ENCODE measurements at places on chromosomes 12 and 14. TPM values are rescaled to one million over a fixed set of nuclear protein-coding genes. Genes with fewer than 3 reads are reported as not detected.

DNA sequence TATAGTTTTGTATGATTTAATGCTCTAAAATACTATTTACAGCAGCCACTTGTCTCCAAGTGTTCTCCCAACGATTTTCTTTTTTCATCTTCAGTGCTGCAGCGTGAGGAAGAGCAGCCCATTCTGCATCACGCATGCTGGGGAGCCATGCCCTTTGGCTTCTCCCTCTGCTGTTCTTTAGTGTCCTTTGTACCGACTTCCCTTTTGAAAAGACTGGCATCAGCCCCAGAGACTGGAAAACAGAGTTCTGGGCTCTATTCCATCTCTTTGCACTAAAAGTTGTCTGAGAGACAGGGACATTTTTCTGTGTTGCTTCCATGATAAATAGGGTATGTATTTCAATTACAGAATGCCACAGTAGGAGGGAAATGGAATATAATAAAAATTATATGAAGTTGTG lies 105.1 kb downstream of the RERG start:
- H3K27me3 ChIP-seq, result no peaks in the 10 kb centered on the region
- DNase-seq, result no peak
- no peak overlapping the region for H3K27ac ChIP-seq
- no peaks in the 10 kb centered on the region for H3K4me1 ChIP-seq
- no peak overlapping the region for H3K4me3 ChIP-seq
- H3K36me3 ChIP-seq, result no peaks in the 10 kb centered on the region

GRCh38 chr14:99751539-99752485 lies 41.4 kb upstream of the EML1 start:
- no peaks in the 10 kb centered on the region for H3K27me3 ChIP-seq
- no peak for DNase-seq
- H3K4me3 ChIP-seq, result no peak overlapping the region
- peak overlapping the region; percentile 60 for H3K27ac ChIP-seq
- H3K36me3 ChIP-seq, result no peaks in the 10 kb centered on the region
- peaks cover 81% of the 10 kb centered on the region for H3K4me1 ChIP-seq

- H3K4me1 ChIP-seq, result no peaks in the 10 kb centered on the region
- peaks cover 23% of the 10 kb centered on the region for H3K36me3 ChIP-seq
- H3K4me3 ChIP-seq, result no peak overlapping the region
- DNase-seq, result no peak
Measured at GRCh38 chr14:31307198-31307597, 99.6 kb upstream of the HECTD1 start.

DNA sequence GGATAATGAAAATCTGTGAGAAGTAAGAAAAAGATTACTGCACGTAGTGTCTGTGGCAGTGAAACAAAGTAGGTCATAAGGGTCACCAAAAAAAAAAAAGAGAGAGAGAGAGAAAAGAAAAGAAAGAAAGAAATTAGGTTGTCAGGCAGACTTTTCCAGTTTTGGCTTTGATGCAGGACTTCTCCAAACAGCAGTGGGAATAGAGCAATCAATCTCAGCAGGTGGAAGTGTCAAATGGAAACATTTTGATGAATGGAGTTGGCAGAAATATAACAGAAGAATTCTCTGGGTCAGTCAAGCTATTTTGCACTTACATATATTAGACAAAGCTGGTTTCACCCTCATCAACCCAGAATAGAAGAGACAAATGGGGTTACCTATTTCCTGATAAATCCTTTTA lies 745.8 kb downstream of the SLC6A15 start:
- no peaks in the 10 kb centered on the region for H3K4me1 ChIP-seq
- no peak for DNase-seq
- no peak overlapping the region for H3K27ac ChIP-seq
- H3K36me3 ChIP-seq, result no peaks in the 10 kb centered on the region
- no peak overlapping the region for H3K4me3 ChIP-seq
- H3K27me3 ChIP-seq, result no peaks in the 10 kb centered on the region

DNA sequence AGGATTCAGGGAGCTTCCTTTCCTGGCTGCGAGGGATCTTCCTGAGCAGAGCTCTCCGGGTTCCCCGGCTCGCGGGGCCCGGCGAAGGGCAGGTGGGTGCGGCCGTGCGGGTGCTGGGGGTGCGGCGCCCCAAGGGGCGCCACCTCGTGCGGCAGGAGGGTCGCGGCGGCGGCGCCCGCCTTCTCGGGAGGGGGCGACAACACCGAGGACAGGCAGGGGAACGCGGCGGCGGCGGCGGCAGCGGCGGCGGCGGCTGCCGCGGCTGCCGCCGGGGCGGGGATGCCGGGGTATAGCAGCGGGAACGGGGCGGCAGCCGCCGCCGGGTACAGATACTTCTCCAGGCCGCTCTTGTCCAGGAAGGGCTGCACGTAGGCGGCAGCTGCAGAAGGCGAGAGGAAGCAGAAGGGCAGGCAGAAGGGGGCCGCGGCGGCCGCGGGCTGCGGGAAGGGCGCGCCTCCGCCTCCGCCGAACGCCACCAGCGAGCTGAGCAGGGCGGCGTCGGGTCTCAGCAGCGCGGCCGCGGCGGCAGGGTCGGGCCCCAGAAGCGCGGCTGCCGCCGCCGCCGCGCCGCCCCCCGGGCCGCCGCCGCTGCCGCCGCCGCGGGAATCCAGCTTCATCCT lies 2.7 kb downstream of the BHLHE41 start:
- peaks cover 44% of the 10 kb centered on the region for H3K4me1 ChIP-seq
- DNase-seq, result peak; percentile 51
- H3K36me3 ChIP-seq, result no peaks in the 10 kb centered on the region
- no peaks in the 10 kb centered on the region for H3K27me3 ChIP-seq

DNA sequence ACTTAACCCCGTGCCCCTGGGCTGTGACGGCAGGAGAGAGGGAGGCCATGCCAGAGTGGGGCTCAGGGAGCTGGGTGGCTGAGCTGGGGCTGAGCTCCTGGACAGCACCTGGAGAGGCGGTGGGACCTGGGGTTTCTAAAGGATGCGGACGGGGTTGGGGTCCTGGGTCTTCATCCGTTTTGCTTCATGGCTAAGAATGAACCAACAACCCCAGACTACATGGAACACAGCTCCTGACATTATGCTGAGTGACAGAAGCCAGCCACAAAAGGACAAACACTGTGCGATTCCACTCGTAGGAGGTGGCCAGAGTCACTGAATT lies 60.6 kb downstream of the NCOR2 start:
- H3K27me3 ChIP-seq, result no peaks in the 10 kb centered on the region
- peak overlapping the region; percentile 9 for H3K4me3 ChIP-seq
- H3K4me1 ChIP-seq, result peaks cover 68% of the 10 kb centered on the region
- no peaks in the 10 kb centered on the region for H3K36me3 ChIP-seq
- H3K27ac ChIP-seq, result peak overlapping the region; percentile 79
- no peak for DNase-seq

DNA sequence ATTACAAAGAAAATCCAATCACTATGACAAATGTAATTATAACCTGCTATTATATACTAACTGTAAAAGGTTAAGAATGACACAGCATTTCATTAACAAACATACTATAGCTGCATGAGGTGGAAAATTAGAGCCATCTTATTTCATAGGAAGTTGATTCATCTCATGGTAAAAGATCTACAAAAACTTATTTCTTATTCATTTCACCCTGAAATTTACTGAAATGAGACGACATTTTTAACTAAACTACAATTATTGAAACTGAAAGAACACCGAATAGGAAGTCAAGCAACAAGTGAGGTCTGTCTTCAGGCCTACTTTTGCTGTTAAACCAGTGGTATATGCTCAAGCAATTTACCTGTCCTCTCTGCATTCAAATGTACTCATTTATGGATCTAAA lies 87.2 kb downstream of the CEP83 start:
- H3K27me3 ChIP-seq, result no peaks in the 10 kb centered on the region
- no peak overlapping the region for H3K27ac ChIP-seq
- no peak overlapping the region for H3K4me3 ChIP-seq

- H3K27me3 ChIP-seq, result no peaks in the 10 kb centered on the region
- no peak overlapping the region for H3K4me3 ChIP-seq
- no peak for DNase-seq
- H3K36me3 ChIP-seq, result no peaks in the 10 kb centered on the region
- no peaks in the 10 kb centered on the region for H3K4me1 ChIP-seq
- H3K27ac ChIP-seq, result no peak overlapping the region
Measured at GRCh38 chr14:49381778-49382177, 204.4 kb downstream of the RPS29 start.

- H3K4me1 ChIP-seq, result no peaks in the 10 kb centered on the region
- no peak for DNase-seq
- H3K27me3 ChIP-seq, result no peaks in the 10 kb centered on the region
- H3K36me3 ChIP-seq, result no peaks in the 10 kb centered on the region
Measured at GRCh38 chr14:51201890-51202289, 38.2 kb upstream of the TMX1 start.

- peak; percentile 56 for DNase-seq
- H3K27me3 ChIP-seq, result no peaks in the 10 kb centered on the region
- H3K36me3 ChIP-seq, result no peaks in the 10 kb centered on the region
- no peak overlapping the region for H3K4me3 ChIP-seq
- peaks cover 5% of the 10 kb centered on the region for H3K4me1 ChIP-seq
- H3K27ac ChIP-seq, result no peak overlapping the region
Measured at GRCh38 chr14:76348898-76349297, 27.0 kb upstream of the ESRRB start.

DNA sequence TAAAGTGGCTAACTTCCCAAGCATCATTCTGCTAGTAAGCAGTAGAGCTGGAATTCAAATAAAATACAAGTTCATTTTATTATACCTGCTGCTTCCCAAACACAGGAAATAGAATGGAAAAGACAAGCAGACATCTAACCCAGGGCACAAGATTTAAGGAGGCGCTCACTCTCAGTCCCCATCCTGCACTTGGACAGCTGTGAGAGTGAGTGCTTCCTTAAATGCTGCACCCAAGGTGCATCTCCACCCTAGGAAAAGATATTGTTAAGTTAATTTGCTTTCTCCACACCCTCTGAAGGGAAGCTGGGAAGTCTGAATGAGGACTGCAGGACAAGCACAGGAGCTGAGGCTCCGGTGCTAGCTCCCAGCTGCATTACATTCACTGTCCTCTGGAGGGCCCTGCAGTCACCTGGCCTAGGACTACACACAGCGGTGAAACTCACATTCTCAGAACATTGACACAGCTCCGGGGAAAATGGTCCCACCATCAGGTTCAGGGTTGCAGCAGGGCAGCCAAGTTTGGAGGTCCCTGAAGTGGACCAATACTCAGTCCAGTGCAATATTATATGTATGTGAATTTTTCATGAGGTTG lies 14.2 kb downstream of the HEBP1 start:
- H3K27me3 ChIP-seq, result no peaks in the 10 kb centered on the region
- no peaks in the 10 kb centered on the region for H3K4me1 ChIP-seq
- H3K27ac ChIP-seq, result no peak overlapping the region
- peaks cover 64% of the 10 kb centered on the region for H3K36me3 ChIP-seq
- H3K4me3 ChIP-seq, result no peak overlapping the region

GRCh38 chr12:24979329-24979728 lies 30.4 kb upstream of the BCAT1 start:
- no peaks in the 10 kb centered on the region for H3K36me3 ChIP-seq
- DNase-seq, result no peak
- no peaks in the 10 kb centered on the region for H3K27me3 ChIP-seq
- no peak overlapping the region for H3K27ac ChIP-seq

The NFATC4 gene
- 9.2 TPM for total RNA-seq

DNA sequence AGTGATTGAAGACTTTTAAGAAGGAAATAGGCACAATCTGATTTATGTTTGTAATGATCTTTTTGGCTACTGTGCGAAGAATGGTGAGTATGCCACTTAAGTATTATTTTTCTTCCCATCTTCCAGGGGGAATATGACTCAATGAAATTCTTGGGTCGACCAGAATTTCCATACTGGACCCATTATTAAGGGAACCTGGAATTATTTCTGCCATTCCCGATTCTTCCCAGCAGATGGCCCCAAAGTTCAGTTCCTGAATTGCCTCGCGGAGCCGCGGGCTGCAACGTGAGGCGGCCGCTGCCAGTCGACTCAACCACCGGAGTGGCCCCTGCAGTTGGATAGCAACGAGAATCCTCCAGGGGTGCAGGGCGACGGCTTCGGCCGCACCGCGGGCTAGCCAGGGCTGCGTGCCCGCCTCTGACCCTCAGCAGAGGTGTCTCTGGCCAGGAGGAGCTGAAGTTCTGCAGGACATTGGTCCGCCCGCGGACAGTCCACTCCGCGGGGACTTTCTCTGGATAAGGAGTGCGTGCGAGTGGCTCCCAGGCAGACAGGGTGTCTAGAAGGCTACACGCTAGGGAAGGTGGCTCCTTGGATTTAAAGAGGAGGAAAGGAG lies 628 bp upstream of the TSHR start:
- H3K36me3 ChIP-seq, result no peaks in the 10 kb centered on the region
- peak; percentile 74 for DNase-seq
- peaks cover 14% of the 10 kb centered on the region for H3K27me3 ChIP-seq
- H3K4me1 ChIP-seq, result peaks cover 3% of the 10 kb centered on the region
- no peak overlapping the region for H3K27ac ChIP-seq

DNA sequence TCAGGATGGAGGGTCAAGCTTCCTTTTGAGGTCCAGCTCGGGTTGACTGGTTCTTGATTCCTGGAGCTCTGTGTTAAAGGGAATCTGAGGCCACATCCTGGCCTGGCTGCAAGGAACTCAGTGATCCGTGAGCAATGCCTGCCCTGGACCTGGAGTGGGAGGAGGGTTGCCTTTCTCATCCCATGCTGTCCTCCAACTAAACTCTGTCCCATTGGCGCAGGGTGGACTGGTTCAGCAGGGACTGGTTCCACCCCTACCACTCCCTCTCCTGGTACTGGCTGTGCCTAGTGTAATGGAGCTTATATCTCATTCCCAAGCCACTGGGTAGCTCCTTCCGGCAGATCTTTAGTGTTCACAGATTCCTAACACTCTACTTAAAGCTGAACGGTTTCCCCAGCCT lies 3.9 kb upstream of the CMKLR1 start:
- no peak overlapping the region for H3K27ac ChIP-seq
- H3K36me3 ChIP-seq, result no peaks in the 10 kb centered on the region
- peaks cover 20% of the 10 kb centered on the region for H3K4me1 ChIP-seq
- DNase-seq, result no peak

The GNS gene
- total RNA-seq, result 115 TPM

The CFAP251 gene
- 1.2 TPM for total RNA-seq

The CLEC2A gene
- not detected for total RNA-seq

DNA sequence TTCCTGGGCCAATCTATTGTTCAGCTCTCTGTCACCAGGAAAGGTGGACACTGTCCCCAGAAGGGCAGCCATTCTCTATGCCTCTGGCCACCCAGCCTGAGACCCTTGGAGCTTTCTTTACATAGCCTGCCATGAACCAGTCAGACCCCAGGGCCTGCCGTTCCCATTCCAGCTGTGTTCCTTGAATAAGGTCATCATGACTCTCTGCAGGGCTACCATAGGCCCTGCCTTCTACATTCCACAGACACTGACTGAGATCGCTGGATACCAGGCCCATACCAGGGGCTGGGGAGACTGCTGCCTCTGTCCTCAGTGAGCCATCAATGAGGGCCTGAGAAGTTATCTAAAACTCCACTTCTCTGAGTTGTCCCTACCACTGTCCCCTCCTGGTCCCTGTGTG lies 75.5 kb downstream of the SYNE3 start:
- no peaks in the 10 kb centered on the region for H3K4me1 ChIP-seq
- no peak overlapping the region for H3K4me3 ChIP-seq
- DNase-seq, result no peak
- peaks cover 8% of the 10 kb centered on the region for H3K36me3 ChIP-seq
- H3K27me3 ChIP-seq, result no peaks in the 10 kb centered on the region

The SLC17A8 gene
- not detected for total RNA-seq

DNA sequence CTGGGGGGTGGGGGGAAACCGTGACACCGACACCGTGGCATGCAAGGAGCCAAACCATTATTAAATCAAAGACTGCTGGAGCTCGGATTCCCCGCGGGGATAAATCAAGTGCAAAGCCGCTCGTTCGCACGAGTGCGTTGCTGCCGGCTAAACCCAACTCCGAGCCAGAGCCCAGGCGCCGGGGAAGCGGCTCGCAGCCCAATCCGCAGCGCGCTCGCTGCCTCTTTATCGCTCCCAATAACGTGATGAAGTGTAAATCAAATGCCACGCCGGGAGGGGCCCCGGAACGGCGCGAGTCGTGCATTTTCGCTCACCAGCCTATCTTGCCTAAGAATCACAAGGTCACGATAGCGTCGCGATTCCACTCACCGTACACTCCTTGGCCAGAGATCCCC lies 1.3 kb downstream of the MDGA2 start:
- no peak overlapping the region for H3K4me3 ChIP-seq
- no peak for DNase-seq
- H3K27me3 ChIP-seq, result peaks cover 76% of the 10 kb centered on the region

Measured in heart left ventricle (tissue), 16 donors.